Mesothelial cell of epicardium (in vitro differentiated cells): ENCODE measurements at places on chromosomes 3 and 15. TPM values are rescaled to one million over a fixed set of nuclear protein-coding genes. Genes with fewer than 3 reads are reported as not detected.
A peak's percentile ranks its signal among the peaks of the same experiment; 100 is the strongest.

DNA sequence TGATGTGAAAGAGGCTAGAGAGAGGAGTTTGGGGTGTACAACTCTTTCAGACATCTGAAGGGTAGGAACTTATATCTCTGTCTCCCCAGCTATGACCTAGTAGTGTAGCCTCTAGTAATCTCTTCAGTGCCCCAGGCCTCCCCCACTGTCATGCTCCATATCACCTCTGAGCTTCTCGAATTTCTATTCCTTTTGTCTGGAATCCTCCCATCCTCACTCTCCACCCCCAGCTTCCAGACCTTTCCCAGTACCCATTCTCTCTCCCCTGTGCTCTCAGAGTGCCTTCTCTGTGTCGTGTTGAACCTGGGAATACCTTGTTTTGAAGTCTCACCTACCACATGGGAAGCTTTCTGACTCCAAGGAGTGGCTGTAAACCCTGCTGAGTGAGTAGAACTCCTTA is 3.6 kb upstream of the RBPMS2 start:
- H3K36me3 ChIP-seq, result no peaks in the 10 kb centered on the region
- DNase-seq, result no peak
- H3K27ac ChIP-seq, result no peak overlapping the region
- peaks cover 4% of the 10 kb centered on the region for H3K27me3 ChIP-seq
- peaks cover 13% of the 10 kb centered on the region for H3K4me1 ChIP-seq

DNA sequence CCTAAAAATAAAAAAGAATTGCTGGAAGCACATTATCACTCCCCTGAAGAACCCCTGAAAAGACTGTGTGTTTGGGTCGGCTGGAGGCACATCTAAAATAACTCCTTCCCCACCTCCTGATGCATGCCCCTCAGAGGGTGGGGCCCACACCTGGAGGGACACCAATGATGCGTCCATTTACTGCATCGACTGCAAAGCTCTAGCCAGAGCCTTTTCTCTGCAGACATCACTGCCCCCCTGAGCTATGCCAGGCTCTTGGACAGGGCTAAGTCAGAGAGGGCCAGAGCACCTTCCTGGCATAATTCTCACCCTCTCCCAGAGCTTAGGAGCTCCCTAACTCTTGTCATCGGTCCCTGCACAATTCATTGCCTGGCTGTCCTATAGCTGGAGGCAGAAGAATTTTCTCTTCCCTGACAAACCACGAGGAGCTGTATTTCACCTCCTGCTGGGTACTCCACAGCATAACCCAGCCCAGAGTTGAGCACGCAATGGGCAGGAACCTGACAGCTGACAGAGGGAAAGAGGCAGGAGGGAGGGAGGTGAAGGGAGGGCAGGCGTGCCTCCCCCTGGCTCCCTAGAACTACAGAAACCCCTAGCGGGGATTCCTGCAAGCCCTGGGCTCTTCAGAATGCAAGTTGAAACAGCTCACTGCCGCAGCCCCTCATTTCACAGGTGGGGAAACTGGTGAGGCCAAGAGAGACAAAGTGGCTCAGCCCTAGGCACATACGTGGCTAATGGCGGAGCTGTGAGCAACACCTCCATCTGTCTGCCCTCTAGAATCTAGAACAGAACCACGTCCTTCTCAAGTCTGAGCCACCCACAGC is 46.6 kb downstream of the XXYLT1 start:
- H3K27me3 ChIP-seq, result no peaks in the 10 kb centered on the region
- peaks cover 14% of the 10 kb centered on the region for H3K36me3 ChIP-seq
- no peak for DNase-seq
- no peak overlapping the region for H3K4me3 ChIP-seq
- no peak overlapping the region for H3K27ac ChIP-seq
- H3K4me1 ChIP-seq, result peaks cover 8% of the 10 kb centered on the region

The SNX33 gene
- total RNA-seq, result 22.1 to 23.3 TPM (median 22.8 TPM) in 3 replicates

The C2CD4A gene
- not detected in 3 replicates for total RNA-seq

DNA sequence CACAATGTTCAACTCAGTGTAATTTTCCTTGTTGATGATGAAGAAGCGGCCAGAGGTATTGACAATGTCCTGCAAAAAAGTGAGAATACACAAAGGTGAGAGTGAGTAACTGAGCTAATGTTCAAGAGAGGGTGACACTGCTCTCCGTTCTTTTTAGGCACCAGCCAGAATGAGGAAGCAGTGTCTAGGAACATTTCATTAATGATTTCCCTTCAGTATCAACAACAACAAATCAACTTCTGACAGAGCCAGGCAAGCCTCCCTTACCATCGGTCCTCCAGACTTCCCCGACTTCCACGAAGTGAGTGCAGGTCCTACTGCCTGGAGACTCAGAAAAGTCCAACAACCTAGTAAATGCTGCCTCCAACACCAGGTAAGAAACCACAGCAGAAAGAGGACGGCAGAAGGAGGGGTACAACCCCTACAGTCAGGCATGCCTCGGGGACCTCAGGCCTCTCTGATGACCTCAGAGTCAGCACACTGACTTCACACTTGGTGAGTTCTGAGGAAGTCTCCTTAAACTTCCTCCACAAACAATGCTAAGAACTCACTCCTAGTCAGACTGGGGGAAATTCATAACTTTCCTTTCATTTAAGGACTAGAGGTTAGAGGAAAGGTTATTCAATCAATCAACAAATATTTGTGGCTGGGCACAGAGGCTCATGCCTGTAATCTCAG is 62.7 kb downstream of the NPTN start:
- no peaks in the 10 kb centered on the region for H3K4me1 ChIP-seq
- peaks cover 33% of the 10 kb centered on the region for H3K36me3 ChIP-seq
- no peak for DNase-seq
- no peak overlapping the region for H3K4me3 ChIP-seq
- no peak overlapping the region for H3K27ac ChIP-seq
- H3K27me3 ChIP-seq, result no peaks in the 10 kb centered on the region

The PTPRG gene
- total RNA-seq, result 33.2 to 40.4 TPM (median 36.3 TPM) in 3 replicates

- H3K27ac ChIP-seq, result peak overlapping the region; percentile 4
- no peak for DNase-seq
- H3K27me3 ChIP-seq, result no peaks in the 10 kb centered on the region
- H3K4me3 ChIP-seq, result no peak overlapping the region
- H3K4me1 ChIP-seq, result peaks cover 22% of the 10 kb centered on the region
- no peaks in the 10 kb centered on the region for H3K36me3 ChIP-seq
These were observed 167.2 kb downstream of the KCNMB2 start for GRCh38 chr3:178703268-178703975.

DNA sequence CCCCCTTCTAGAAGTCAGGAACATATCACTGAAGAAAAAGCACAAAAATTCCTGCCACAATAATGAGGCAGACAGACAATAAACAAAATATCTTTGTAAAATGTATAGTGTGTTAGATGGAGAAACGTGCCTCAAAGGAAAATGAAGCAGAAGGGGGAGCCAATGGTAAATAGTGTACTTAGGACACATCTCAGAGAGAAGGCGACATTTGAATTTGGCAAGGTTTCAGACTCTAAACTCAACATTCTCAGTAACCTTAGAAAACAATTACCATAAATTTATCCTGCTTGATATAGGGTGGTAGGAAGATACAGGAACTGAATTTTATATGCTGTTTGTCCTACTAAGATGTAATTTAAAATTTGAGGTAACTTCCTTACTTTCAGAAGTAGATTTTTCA is 52.6 kb upstream of the PTX3 start:
- peak overlapping the region; percentile 14 for H3K27ac ChIP-seq
- no peaks in the 10 kb centered on the region for H3K27me3 ChIP-seq
- H3K36me3 ChIP-seq, result no peaks in the 10 kb centered on the region
- no peak overlapping the region for H3K4me3 ChIP-seq
- DNase-seq, result no peak
- peaks cover 31% of the 10 kb centered on the region for H3K4me1 ChIP-seq

- no peaks in the 10 kb centered on the region for H3K36me3 ChIP-seq
- no peak overlapping the region for H3K4me3 ChIP-seq
- peak overlapping the region; percentile 81 for H3K27ac ChIP-seq
- H3K27me3 ChIP-seq, result no peaks in the 10 kb centered on the region
These were observed 311.6 kb downstream of the EPHA6 start for GRCh38 chr3:97125902-97126499.

The LRTM1 gene
- total RNA-seq, result not detected in 3 replicates

The DLG1 gene
- 106 to 114 TPM (median 107 TPM) in 3 replicates for total RNA-seq

- H3K4me3 ChIP-seq, result no peak overlapping the region
- peaks cover 8% of the 10 kb centered on the region for H3K27me3 ChIP-seq
- peaks cover 4% of the 10 kb centered on the region for H3K36me3 ChIP-seq
These were observed 8.6 kb downstream of the TM6SF1 start for GRCh38 chr15:83115831-83116565.

The NRROS gene
- 0.72 to 1.3 TPM (median 0.93 TPM) in 3 replicates for total RNA-seq

The EFCAB12 gene
- total RNA-seq, result 0.74 to 1.1 TPM (median 0.80 TPM) in 3 replicates

The IGF1R gene
- total RNA-seq, result 110 to 113 TPM (median 113 TPM) in 3 replicates
